ENCODE measurements at places on chromosomes 2 and 18.

- no peak for DNase-seq
Observed at GRCh38 chr2:11746807-11747459, 501 bp downstream of the LPIN1 start.

DNA sequence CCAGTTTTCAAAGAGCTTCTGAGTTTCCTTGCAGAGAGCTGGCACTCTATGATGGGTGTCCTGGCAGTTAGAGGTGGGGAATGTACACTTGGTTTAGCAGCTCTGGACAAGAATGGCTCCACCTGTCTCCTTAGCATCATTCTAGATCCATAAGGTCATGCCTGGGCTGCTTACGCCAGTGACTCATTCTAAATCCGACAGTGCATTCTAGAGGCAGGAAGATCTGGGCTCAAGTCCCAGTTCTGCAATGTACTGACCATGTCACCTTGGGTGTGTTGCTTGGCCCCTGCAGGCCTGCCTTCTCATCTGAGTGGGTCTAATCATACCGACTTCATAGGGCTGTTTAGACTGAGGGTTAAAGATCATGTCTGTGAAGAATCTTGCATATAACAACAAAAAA lies 46.5 kb downstream of the PTGR3 start:
- DNase-seq, result no peak

- no peak for DNase-seq
Observed at GRCh38 chr2:13009027-13009642, 292.4 kb downstream of the TRIB2 start.

DNA sequence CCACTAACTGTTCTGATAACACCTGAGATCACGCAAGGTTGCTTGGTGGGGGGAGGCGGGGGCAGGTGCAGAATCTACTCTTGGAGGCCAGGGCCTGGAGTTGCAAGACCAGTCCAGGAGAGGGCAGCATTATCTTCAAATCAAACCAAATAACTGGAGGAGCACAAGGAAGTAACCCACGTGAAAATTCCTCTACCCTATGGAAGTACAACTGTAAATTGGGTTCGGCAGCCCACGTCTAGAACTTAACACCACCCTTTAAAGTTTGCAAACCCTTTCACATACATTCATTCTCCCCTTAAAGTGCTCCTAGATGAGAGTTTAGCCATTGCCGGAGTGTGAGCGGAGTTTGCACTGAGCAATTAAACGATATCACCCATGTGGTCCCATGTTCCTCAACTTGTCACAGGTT lies 19.6 kb upstream of the CXCR1 start:
- peak; percentile 84 for DNase-seq

DNA sequence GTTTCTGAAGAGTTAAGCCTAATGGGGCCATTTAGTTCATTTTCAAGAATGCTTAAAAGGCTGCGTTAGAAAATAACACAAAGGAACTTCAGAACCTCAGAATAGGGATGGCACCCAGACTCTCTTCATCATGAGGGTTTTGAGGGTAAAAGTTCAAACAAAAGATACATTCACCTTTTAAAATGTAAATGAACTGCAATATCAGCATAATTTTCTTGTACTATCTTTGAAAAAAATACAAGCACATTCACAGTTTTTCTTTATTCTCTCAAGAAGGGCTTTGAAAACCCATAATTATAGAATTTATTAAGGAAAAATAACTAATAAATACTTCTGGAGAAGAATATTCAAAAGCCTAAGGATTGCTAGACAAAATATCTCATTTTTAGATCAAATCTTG lies 791.0 kb downstream of the DCC start:
- no peak for DNase-seq

- DNase-seq, result no peak
Observed at GRCh38 chr18:64090876-64091275, 58.0 kb downstream of the LINC00305 start.

GRCh38 chr2:9160732-9161131 lies 45.9 kb upstream of the ASAP2 start:
- peak; percentile 37 for DNase-seq

GRCh38 chr18:54950221-54950620 lies 9.0 kb downstream of the CCDC68 start:
- DNase-seq, result no peak

DNA sequence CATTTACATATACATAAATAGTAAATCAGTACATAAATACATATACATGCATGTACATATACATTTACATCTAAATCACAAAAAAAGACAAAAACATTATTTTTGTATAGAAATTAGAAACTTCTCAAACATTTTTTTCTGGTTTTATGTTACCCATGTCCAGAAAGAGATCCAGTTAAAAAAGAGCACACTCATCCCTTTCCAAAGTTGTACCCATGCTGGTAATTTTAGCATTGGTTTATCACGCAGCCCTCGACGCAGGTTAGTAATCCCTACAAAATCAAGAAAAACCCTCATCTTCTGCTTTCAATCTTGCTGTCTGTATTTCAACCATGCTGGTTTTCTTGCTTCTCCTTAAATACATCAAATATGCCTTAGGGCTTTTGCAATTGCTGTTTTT lies 10.5 kb downstream of the SCN9A start:
- no peak for DNase-seq

GRCh38 chr2:98586551-98587140 lies 21.7 kb downstream of the COA5 start:
- DNase-seq, result no peak
